ENCODE measurements at places on chromosomes 1 and 21.

DNA sequence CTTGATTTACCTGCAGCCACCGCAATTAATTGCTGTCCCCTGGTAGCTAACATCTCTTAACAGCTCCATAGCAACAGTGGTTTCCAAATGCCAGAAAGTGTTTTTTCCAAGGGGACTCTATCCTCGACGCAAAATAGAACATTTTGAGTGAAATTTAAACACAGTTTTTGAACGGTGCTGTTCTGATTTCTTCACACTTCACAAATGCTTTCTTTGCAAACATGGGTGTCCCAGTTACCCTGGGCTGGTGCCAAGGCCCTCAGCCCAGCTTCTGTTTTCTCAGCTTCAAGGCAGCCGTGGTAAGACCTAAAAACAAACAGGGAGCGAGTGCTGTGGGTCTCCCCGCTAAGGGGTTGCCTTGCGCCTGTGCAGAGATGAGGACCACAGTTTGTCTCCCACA, 147.3 kb upstream of the VAMP3 start:
- DNase-seq = no peak

- DNase-seq = no peak
Measured at GRCh38 chr1:236081546-236082227, 16.8 kb upstream of the NID1 start.

DNA sequence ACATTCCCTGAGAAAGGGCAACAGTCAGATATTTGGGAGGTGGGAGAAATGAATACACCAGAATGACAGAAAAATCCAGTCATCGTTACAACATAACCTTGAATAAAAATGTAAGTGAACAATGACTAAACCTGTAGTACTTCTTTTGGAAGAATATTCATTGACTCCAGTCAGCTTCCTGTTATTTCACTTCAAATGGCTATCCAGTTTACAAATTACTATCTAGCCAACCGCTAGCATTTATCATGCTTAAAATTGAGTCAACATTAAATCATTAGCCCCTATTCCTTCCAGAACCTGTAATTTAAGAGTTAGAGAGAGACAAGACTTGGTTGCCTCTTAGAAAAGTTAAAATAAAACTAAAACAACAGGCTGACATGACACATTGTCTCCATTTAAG, 33.6 kb downstream of the WLS start:
- DNase-seq = no peak

- DNase-seq = no peak
Measured at GRCh38 chr1:169462385-169462784, 23.4 kb downstream of the SLC19A2 start.

DNA sequence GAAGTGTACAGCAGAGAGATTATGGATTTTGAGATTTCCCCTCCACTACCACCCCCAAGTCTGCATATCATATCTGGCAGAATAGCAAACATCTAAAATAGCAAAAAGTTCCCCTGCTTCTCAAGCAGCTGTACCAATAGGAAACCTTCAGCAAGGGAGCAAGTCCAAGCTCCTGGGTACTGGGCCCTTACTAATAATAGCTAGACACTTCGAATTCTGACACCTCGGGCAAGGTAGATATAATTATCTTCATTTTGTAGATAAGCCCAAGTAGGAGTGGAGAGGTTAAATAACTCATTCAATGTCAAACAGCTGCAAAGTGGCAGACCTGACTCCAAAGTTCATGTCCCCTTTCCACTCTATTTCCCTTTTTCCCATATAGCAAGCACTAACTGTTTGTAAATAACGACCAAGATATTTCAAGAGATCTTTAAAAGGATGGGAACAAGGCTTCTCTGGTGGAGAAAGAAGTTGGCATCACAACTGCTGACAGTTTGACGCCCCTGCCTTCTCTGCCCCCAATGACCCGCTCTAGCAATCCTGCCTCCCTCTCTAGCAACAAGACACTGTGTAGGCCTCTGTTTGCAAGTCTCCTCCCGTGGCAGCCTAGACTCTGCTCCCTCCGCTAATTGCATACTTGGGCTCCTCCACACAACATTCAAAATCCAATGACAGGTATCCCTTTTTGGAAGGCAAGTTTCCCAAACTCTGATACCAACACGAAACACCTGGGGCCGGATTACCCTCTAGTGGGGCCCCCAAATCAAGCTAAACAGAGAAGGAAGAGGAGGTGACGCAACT, 18.7 kb upstream of the ADAR start:
- DNase-seq = peak; percentile 42

DNA sequence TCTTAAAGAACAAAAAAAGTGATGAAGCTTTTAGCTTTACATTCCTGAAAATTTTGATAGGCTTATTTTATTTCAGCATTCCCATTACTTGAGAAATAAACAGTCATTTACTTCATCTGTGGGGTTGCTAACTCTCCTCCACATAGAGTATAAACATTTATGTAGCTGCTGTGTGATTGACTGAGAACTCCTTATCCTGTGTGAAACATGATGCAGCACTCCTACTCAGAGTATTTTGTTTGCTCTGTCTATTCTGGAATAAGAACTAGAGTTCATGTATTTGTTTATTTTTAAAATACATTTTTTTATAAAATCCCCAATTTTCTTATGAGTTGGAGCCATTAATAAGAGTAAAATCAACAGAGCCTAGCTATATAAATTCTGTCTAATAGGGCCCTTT, 318.7 kb upstream of the SPAG17 start:
- DNase-seq = no peak

DNA sequence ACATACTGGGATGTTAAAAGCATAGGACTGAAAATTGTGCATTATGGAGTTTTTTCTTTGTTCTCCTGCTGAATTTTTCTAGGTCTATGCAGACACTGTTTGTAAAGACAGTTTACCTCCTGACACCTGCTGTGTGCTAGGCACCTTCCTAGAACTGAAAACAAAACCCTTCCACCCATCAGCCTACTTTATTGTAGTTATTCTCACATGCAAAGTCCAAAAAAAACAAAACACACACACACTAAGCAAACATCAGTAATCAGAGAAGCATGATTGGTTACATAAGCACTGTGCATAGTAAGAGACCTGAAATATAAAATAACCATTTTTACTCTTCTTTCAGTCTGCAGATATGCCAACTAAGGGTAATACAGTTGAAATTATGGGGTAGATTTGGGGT, 195.1 kb downstream of the CRB1 start:
- DNase-seq = no peak

DNA sequence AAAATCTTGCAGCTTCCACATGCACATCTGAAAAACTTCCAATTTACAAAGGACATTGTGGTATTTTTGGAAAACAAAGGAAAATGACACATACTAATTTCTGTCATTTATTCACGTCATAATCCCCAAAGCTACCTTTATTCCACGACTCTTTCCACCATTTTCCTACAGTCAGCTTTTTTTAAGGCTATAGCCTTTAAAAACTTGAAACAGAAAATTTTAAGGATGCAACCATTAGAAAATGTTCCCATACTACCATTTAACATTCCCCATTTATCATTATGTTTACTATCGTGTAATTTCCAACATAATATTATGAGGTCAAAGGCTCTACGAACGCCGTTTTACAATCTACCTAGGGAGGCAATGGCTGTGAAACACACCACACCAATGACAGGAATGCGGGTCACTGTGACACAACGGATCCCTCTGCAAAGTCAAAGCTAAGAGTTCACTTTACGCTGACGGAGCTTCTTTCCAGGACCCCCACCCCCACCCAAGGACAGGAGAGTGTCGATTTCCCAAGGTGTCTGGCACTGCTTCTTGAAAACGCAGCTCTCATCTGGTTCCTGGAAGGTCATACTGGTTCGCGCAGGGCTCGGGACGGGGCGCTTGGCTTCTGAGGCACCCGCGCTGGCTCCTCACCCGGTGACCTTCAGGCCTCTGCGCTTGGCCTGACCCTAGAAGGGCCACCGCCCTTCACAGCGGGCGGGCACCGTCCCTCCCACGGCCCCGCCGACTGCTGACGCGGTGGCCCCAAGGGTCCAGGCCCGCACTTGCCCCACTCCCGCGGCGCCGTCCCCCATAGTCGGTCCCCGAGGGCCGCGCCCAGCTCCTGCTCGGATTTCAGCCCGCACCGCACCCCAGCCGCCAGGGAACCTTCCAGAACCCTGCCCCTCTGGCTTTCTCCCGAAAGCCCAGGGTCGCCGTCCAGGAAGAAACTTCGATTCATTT, 50.5 kb upstream of the ATF3 start:
- no peak for DNase-seq

DNA sequence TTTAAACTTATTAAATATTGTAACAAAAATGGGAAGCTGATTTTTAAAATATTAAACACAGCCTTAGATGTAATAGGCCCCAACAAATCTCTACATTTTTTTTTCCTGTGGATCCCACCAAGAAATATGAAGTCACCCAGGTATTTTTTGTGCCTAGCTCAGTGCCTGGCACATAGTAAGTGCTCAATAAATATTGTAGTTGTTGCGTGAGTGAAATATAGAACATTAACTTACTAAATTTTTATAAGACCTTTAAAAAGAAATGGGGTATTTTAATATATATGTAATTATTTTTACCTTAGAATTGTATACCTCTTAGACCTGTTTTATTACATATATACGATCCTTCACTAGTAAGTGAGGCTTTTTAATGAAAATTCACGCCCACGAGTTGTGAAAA, 569 bp upstream of the DNAH14 start:
- DNase-seq = no peak

DNA sequence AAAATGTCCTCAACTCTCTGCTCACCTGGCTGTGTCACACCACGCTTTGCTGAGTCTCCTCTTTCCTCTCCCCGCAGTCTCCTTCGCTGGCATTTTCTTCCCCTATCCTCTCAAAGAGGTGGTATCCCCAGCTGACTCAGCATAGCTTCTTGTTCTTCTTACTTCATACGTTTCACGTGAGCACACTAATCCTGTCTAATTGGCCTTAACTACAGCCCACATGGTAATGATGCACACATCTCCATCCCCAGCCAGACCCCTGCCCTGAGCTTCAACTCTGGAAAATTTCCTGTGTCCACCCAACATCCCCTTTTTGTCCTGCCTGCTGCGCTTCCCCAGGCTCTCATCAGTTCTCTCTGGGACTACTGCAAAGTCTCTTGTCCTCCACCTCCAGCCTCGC, 169.8 kb downstream of the TTLL7 start:
- DNase-seq = no peak

GRCh38 chr1:111483166-111483565, 9.4 kb downstream of the C1orf162 start:
- DNase-seq = no peak

- no peak for DNase-seq
Measured at GRCh38 chr1:8985915-8986813, 40.1 kb downstream of the SLC2A7 start.

DNA sequence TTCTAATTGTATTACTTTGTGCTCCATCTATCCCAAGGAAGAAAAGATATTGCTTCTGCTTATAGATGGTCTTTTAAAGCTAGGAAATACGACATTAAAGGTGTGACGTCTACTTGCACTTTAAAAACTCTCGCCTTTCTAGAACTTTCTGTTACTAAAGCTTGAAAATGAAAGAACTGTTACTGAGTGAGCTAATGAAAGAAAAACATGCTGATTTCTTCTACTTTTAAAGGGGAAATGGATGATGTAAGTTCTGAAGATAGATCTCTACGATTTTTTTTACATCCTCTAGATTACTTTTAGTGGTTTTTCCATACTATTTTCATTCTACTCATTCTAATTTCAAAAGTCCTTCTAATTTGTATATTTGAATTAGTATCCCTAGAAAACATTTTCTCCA, 387.5 kb downstream of the USP25 start:
- DNase-seq = no peak

- no peak for DNase-seq
Measured at GRCh38 chr1:222404710-222405109, 143.2 kb downstream of the HHIPL2 start.

DNA sequence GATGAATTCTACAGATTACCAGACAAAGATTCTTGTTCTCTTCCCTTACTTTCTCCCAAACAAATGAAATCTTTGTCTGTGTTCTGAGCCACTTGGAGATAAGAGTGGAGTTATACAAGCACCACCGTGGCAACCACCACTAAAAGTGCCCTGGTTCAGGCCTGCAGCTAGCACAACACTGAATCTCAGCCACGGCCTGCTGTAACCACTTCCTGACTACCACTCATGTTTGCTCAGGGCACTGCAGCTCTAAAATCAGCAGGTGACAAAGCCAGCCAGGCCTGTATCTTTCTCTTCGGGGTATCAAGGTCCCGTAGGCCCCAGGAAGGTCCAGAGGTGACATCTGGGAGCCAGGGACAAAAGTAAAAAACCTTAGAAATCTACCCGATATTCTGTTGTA, 3.2 kb upstream of the OR2T6 start:
- no peak for DNase-seq

DNA sequence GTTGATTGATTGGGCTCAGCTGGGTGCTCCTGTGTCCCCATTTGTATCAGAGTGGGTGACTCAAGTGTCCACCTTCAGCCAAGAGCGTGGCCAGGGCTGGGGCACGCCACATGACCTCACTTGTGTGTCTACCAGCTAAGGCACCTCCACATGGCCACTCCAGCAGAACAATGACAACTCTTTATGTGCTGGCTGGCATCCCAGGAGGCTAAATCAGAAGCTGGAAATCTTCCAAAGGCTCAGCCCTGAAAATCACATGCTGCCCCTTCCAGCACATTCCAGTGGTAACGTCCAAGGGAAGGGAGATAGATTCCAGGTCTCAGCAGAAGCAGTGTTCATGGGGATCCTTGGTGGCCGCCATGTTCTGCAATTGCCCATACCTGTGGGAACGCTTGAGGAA, 585.5 kb downstream of the AJAP1 start:
- DNase-seq = no peak

- DNase-seq = no peak
Measured at GRCh38 chr1:245279346-245279745, 124.6 kb downstream of the KIF26B start.

DNA sequence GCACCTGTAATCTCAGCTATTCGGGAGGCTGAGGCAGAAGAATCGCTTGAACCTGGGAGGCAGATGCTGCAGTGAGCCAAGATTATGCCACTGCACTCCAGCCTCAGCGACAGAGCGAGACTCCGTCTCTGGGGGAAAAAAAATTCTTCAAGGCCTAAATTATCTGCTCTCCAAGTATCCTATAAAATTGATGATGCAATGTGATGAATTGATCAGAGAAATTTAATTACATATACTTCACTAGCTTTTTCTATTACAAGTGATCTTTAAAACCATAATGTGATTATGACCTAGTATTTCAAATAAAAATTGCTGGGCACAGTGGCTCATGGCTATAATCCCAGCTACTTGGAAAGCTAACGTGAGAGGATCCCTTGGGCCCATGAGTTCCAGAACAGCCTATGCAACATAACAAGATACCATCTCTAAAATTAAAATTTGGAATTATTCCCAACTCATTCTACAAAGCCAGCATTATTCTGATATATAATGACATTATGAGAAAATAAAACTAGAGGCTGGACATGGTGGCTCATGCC, 43.7 kb downstream of the ARID4B start:
- no peak for DNase-seq

DNA sequence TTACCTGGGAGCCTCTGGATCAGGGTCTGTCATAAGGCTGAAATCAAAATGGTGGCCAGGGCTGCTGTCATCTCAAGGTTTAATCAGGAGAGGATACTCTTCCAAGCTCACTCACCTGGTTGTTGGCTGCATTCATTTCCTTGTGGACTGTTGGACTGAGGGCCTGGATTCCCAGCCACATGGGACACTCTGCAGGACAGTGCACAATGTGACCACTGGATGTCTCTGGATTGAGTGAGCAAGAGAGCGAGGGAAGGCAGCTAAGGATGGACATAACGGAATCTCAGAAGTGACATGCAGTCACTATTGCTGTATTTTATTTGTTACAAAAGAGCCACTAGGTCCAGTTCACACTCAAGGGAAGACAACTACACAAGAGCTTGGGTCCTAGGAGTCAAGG, 229.1 kb downstream of the S1PR1 start:
- DNase-seq = no peak

GRCh38 chr1:190908691-190909090, 431.0 kb upstream of the BRINP3 start:
- DNase-seq = no peak

GRCh38 chr1:239725933-239726332, 339.6 kb downstream of the CHRM3 start:
- no peak for DNase-seq
